GM12891 (cell line): ENCODE measurements at places on chromosomes 7 and 10.

DNA sequence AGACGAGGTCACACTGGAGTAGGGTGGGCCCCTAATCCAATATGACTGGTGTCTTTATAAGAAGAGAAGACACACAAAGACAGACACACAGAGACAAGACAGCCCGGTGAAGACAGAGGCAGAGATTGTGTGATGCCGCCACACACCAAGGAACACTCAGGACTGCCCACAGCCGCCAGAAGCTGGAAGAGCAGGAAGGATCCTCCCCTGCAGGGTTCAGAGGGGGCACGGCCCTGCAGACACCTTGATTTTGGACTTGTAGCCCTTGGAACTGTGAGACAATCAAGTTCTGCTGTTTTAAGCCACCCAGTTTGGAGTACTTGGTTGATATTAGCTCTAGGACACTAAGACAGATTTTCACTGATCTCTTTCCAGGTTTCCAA is 72.1 kb upstream of the NANOS1 start:
- no peak for DNase-seq

- no peak for DNase-seq
Observed at GRCh38 chr10:4828005-4828404, 2.0 kb downstream of the AKR1E2 start.

DNA sequence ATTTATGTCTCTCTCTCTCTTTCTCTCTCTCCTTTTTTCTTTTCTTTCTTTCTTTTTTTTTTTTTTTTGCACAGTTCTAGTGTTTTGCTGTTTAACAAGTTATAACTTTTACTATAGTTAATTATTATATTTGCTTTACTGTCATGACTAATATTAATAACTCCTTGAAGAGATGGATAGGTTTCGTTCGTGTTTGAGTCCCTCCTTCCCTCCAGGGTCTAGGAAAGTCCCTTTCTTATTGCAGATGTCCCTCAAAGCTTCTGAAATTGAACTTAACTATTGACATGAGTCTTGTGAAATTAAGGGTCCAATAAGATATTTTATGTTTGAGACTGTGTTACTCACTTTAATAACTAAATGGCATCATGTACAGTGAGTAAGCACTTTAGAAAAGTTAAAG is 131.4 kb downstream of the PLXDC2 start:
- DNase-seq = no peak

- DNase-seq = no peak
Observed at GRCh38 chr7:55132890-55133551, 114.2 kb downstream of the EGFR start.

DNA sequence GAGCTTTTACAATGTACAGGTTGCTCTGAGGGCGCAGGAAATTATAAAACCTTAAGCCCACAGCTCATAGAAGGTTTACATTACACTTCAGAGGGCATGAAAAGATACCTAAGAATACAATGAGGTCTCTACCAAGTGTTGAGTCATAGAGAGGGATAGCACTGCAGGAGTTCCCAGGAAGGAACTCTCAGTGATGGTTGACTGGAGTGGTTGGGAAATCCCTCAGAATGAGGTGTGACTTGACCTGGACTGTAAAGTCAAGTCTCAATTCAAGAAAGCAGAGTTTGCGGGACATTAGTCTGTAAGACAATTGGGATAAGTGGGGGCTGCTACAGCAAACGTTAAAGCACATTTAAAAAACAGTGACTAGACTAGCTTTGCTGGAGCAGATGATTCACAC is 21.9 kb downstream of the TNKS2 start:
- DNase-seq = no peak

DNA sequence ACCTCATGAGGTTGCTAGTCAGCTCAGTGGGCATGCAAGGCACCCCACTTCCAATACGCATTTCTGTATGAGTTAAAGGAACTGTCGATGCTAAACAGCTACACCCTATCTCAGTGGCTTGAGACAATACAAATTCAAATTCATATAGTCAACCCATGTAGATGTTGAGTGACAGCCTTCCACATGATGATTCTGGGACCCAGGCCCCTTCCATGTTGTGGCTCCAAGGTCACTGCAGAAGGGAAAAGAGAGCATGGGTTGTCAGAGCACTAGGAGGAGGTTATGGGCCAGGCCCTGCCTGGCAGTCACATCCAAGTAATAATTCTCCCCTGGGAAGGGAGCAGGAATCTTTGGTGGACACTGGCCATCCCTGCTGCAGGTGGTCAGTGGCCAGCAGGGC is 28.2 kb downstream of the C10orf105 start:
- DNase-seq = no peak

- DNase-seq = no peak
Observed at GRCh38 chr7:14846405-14846804, 56.1 kb downstream of the DGKB start.

DNA sequence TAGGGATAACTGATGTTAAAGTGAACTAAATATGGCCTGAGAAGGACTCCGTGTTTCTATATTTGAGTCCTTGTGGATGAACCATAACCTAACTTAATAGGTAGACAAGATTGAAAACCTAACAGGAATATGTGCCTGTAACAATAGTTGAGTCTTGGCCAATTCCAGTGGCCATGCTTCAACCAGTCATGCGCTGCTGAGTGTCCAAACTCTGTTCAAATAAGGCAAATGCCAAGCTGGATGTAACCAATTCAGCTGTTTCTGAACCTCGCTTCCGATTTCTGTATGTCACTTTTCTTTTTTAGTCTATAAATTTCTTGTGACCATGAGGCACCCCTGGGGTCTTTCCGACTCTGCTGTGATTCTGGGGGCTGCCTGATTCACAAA is 608.2 kb downstream of the GALNT17 start:
- no peak for DNase-seq

- no peak for DNase-seq
Observed at GRCh38 chr7:137006293-137006692, 137.8 kb downstream of the CHRM2 start.
